Activated CD8-positive, alpha-beta memory T cell treated with anti-CD3 and anti-CD28 coated beads, Interleukin-2, amount 10 ng/mL, durations not matched to agents 7 days and 5 days (primary cell): ENCODE measurements at places on chromosomes 4 and X. TPM values are rescaled to one million over a fixed set of nuclear protein-coding genes. Genes with fewer than 3 reads are reported as not detected.

The F9 gene
- total RNA-seq: not detected

The ANKRD37 gene
- total RNA-seq: 11.8 TPM

The SORCS2 gene
- 0.05 TPM for total RNA-seq

The TRIM2 gene
- not detected for total RNA-seq

The IQSEC2 gene
- total RNA-seq: not detected

The ESX1 gene
- not detected for total RNA-seq

The KDR gene
- total RNA-seq: not detected

The CXCL6 gene
- total RNA-seq: not detected

The ASB12 gene
- not detected for total RNA-seq

The DMRTC1 gene
- not detected for total RNA-seq

DNA sequence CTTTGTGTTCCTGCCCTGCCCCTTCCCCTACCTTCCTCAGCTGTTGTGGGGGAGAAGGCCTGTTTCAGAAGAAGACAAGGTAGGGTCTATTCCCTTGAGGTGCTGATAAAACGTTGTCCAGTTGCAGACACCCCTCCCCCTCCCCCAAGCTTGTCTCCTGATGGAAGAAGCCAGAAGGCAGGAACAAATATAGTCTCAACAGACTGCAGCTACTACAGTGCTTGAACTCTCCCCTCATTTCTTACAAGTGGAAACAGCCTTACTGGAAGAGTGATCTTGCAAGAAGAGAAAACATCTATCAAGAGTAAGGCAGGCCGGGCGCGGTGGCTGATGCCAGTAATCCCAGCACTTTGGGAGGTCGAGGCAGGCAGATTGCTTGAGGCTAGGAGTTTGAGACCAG is 11.0 kb upstream of the MAP7D3 start:
- DNase-seq: no peak

GRCh38 chrX:66051980-66052379 is 12.1 kb upstream of the VSIG4 start:
- no peak for DNase-seq

DNA sequence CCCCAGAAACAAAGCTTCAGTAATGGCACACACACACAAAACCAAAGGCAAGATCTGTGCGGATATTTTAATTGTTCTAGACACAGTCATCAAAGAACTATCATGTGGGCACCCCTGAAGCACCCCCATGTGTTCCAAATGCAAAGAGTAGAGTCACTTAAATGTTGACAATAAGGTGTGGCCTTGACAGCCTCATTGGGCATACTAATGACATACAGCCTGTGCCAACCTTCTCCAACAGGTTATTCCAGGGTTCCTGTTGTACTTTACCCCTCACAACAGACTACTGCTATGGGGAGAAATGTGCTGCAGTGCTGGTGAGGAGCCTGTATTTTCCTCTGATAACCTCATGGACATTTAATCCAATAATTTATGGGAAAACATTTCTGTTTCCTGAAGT is 29.8 kb upstream of the CT47C1 start:
- no peak for DNase-seq

- no peak for DNase-seq
These were observed 35.1 kb upstream of the TACR3 start for GRCh38 chr4:103754844-103755243.

DNA sequence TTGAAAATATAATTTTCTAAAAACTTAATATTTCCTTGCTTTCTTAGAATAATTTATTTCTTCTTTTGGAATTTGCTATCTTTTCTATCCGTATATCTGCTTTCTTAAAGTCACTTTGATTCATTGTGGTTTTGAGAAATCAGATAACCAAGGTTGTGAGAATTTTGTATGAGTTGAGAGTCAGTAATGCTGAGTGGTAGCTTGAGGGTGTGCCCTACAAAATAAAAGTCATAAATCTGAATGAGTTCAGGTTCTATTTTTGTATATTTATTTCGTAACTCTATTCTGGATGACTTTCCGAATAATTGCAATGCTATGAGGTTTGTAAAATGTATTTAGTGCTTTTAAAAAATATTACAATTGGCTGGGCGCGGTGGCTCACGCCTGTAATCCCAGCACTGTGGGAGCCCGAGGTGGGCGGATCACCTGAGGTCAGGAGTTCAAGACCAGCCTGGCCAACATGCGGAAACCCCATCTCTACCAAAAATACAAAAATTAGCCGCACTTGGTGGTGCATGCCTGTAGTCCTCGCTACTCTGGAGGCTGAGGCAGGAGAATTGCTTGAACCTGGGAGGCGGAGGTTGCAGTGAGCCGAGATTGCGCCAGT is 8.9 kb downstream of the COPS4 start:
- DNase-seq: no peak

GRCh38 chr4:150135134-150135772 is 57.0 kb downstream of the DCLK2 start:
- no peak for DNase-seq

DNA sequence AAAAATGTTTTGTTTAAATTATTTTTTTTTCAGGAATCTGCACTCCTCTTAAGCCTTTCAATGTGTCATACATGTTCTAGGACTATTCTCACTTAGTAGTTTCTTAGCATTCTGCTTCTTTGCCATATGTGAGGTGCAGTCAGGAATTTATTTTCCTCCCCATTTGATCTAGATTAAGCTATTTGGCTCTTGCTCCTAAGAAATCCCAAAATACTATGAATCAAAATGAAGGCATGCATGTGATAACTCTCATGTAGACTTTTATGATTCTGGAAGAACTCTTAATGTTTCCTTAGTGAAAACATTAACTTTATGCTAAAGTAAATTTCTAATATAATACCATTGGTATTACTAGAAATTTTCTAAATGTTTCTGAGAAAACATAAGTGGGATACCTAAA is 664.5 kb downstream of the RAPGEF2 start:
- DNase-seq: no peak

GRCh38 chr4:85889314-85889713 is 414.4 kb downstream of the ARHGAP24 start:
- DNase-seq: no peak

- no peak for DNase-seq
These were observed 8.3 kb downstream of the L1CAM start for GRCh38 chrX:153877571-153878261.

- no peak for DNase-seq
These were observed 48.6 kb downstream of the TSC22D3 start for GRCh38 chrX:107726816-107727534.

GRCh38 chrX:115561605-115562479 is 868 bp downstream of the PLS3 start:
- no peak for DNase-seq

GRCh38 chr4:89298155-89298554 is 9.4 kb downstream of the GPRIN3 start:
- peak; percentile 76 for DNase-seq
